Cortex of kidney (tissue), 1 donor: ENCODE measurements at places on chromosomes 4 and X.

DNA sequence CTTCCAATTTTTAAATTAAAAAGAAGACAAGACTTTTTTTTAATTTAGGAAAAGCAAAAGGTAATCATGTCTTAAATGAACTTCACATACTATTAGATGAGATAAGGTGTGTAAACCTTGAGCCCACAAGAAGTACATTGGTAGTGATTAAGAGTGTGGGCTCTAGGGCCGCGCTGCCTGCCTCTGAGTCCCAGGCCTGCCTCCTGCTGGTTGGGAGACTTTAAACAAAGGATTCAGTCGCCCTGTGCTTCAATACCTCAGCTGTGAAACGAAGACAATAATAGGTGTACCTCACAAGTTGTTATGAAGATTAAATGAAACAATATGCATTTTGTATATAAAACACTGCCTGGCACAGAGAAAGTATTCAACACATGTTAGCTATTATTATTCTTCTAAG is 95.9 kb upstream of the MYOZ2 start:
- DNase-seq = no peak

DNA sequence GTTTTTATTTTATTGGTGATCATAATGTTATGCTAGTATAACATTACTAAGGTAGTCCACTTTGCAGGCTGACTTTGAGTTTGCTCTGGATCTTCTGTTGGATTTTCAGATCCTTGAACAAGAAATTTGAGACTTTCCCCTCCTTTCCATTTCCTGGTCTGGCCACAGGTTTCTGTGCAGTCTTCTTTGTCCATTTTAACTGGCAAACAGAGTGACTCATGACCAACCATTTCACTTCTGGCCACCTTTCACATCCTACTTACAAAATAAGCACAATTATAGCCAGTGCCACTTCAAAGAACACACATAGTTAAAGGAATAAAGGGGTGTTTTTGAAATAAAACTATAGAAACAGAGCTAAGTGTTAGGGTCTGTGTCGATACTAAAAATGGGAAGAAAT is 8.4 kb downstream of the ANK2 start:
- DNase-seq = no peak

DNA sequence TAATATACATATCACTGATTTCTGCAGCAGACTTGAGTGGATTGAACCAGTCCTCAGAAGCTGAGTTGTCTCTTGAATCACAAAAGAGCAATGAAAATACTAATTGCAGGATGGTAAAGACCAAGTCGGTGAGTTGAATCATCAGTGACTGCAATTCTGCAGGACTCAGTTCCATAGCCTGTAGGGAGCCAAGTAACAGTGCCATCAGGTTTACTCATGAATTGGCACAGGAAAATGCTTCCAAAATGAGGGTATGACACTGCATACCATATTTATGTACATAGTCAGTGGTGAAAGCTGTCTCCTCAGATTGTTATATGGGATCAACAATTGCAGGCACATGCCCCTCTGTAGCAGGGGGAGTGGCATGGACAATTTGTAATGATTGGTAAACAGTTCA is 192.8 kb downstream of the CCNG2 start:
- no peak for DNase-seq

- no peak for DNase-seq
These were observed 10.2 kb downstream of the BBS7 start for GRCh38 chr4:121860121-121860520.

DNA sequence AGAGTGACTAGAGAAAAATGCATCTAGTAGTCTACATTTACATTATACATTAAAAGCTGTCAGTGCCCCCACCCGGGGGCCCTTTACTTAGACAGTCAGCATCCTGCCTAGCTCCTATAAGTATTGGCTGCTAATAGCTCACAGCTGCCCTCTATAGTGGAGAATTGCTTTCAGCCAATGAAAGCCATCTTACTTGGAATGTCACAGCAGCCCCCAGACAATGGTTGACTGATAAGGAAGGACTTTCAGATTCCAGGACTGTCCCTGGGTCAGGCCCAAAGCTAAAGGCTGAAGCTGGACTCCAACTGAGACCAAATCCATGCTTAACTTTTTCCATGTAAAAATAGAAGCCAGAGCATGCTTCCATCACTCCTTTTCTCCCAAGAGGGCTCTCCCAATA is 196.9 kb downstream of the ANKRD50 start:
- no peak for DNase-seq

- no peak for DNase-seq
These were observed 10.5 kb downstream of the ACSL1 start for GRCh38 chr4:184815046-184815877.

GRCh38 chr4:76029300-76029699 is 6.0 kb upstream of the CXCL10 start:
- DNase-seq = no peak

- no peak for DNase-seq
These were observed 58.0 kb upstream of the DDX3X start for GRCh38 chrX:41275661-41276609.
